Activated gamma-delta T cell treated with anti-CD3 and anti-CD28 coated beads, Interleukin-2, amount 50 U/mL, for 16 hours (primary cell): ENCODE measurements at places on chromosomes 1 and 21.

GRCh38 chr1:99943223-99943794 lies 26.5 kb upstream of the SLC35A3 start:
- DNase-seq: no peak

GRCh38 chr1:66728021-66728420 lies 24.2 kb upstream of the DYNLT5 start:
- no peak for DNase-seq

DNA sequence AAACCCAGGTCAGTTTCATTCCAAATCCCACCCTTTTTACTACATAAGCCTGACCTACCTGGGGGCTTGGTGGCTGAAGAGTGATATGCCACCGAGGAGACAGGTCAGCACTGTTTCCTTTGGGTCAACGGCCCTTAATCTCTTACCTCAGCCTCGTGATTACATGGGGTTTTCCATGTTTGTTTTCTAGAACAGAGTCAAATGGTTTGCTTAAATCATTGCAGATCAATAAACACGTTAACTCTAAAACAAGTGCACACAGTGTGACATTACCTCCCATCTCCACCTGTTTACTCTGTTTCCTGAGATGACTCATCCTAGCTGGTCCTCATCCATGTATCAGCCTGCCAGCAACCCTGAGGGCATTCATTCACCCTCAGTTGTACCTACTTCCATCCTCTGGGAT lies 40.8 kb upstream of the TP53BP2 start:
- no peak for DNase-seq

- DNase-seq: no peak
Measured at GRCh38 chr1:10674700-10675609, 121.5 kb downstream of the CASZ1 start.

DNA sequence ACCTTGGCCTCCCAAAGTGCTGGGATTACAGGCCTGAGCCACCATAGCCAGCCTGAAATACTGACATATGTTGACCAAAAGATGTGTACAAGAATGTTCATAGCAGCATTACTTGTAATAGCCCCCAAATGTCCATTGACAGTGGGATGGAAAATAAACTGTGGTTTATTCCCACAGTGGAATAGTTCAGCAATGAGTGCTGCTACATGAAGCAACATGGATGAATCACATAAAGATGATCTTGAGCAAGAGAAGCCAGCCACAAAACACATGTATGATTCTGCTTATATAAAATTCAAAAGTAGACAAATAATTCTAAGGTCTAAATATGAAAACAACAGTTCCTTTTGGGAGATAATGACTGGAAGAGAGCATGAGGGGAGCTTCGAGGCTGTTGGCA lies 9.1 kb upstream of the CREG1 start:
- DNase-seq: no peak

DNA sequence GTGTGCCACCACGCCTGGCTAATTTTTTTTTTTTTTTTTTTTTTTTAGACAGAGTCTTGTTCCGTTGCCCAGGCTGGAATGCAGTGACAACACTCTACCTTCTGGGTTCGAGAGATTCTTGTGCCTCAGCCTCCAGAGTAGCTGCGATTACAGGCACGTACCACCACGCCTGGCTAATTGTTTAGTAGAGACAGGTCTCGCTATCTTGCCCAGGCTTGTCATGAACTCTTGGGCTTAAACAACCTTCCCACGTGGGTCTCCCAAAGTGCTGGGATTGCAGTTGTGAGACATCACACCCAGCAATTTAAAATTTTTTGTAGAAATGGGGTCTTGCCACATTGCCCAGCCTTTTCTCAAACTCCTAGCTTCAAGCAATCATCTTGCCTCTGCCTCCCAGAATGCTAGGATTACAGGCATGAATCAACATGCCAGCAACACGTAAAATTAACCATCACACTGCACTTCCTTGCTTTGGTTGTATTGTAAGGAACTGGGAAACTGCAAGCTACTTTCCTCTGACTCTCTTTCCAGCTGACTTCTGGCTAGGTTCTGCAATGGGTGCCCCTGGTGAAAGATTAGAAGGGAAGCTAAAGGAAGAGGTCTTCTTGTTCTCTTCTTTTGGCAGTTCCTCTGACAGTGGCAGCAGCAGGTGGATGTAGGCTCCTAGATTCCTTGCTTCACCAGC lies 13.9 kb upstream of the IL6R start:
- DNase-seq: no peak

GRCh38 chr1:83086346-83086745 lies 912.6 kb downstream of the TTLL7 start:
- DNase-seq: no peak

DNA sequence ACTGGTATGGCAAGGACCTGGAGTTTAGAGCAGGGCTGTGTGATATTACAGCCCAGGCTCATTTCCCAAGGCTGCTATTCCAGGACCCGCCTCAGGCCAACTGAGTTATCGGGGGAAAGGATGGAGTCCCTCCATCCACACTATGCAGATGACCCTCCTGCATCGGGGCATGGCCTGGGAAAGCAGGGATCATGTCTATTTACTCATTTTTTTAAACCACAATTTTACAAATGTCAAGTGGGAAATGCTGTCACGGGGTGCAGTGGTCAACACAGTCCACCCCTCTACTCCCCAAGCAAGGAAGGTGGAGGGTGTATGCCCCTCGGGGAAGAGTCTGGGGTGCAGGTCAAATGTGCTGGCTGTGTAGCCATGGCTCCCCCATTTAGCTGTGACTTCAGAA lies 6.1 kb upstream of the CLEC20A start:
- no peak for DNase-seq

GRCh38 chr1:35590476-35591040 lies 17.4 kb downstream of the TFAP2E start:
- no peak for DNase-seq
